A549 treated with AZD2906 at 1 μM for 4 hours (cell line): ENCODE measurements at places on chromosomes 13 and 19. TPM values are rescaled to one million over a fixed set of nuclear protein-coding genes. Genes with fewer than 3 reads are reported as not detected.

Gene NAPA
- total RNA-seq = 88.1 to 110 TPM (median 100 TPM) in 5 replicates

Gene LHB
- not detected in 5 replicates for total RNA-seq

Gene LGALS14
- total RNA-seq = not detected in 5 replicates

Gene EDNRB
- total RNA-seq = not detected in 5 replicates

Gene LRG1
- 0.06 to 0.20 TPM (median 0.11 TPM) in 5 replicates for total RNA-seq

Gene RYR1
- total RNA-seq = 4.9 to 6.4 TPM (median 6.1 TPM) in 5 replicates

Gene PSG1
- total RNA-seq = 0.16 to 0.40 TPM (median 0.21 TPM) in 5 replicates

Gene ZNF730
- total RNA-seq = not detected in 5 replicates

Gene FCAR
- total RNA-seq = not detected in 5 replicates

Gene DENND1C
- total RNA-seq = 0.08 to 0.25 TPM (median 0.22 TPM) in 5 replicates
